DMS 273 treated with DMSO at 0.1 percent for 48 hours (cell line): ENCODE measurements at places on chromosomes 11 and 22.

- no peak for DNase-seq
These were observed 53.6 kb upstream of the OR5D13 start for GRCh38 chr11:55719608-55720160.

GRCh38 chr11:86219311-86220193 lies 25.0 kb upstream of the EED start:
- no peak for DNase-seq

DNA sequence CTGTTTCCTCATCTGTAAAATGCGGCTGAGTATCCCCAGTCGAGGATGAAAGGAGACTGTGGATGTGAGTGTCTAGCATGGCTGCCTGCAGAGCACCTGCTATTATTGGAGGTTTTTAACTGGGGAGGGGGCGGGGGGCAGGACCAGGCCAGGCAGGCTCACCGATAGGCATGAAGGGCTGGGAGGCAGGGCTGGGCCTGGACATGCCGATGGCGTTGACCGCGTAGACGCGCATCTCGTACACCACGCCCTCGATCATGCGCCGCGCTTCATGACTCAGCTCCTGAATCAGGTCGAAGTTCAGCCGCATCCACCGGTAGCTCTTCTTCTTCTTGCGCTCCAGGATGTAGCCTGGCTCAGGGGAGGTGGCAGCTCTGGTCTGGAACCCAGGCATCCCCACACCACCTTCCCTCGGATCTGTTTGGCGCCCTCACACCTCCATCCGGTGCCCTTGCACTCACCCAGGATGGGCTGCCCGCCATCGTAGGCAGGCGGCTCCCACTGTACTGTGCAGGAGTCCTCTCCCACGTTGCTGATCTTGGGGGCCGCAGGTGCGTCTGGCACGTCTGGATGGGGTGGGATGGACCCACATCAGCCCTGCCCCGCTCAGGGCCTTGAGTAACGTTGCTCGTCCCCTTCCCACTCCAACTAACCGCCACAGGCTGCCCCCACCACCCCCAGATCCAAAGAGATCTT lies 15.1 kb downstream of the MYBPC3 start:
- no peak for DNase-seq

- no peak for DNase-seq
These were observed 196.2 kb downstream of the TBC1D22A start for GRCh38 chr22:46958658-46959057.

DNA sequence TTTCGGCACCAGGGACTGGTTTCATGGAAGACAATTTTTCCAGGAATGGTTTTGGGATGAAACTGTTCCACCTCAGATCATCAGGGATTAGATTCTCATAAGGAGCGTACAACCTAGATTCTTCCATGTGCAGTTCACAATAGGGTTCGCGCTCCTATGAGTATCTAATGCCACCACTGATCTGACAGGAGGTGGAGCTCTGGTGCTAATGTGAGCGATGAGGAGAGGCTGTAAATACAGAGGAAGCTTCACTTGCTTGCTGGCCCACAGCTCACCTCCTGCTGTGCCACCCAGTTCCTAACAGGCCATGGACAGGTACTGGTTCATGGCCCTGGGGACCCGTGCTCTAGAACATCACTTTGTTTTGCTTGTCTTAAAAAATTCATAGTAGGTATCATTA lies 41.8 kb upstream of the AMPD3 start:
- no peak for DNase-seq
